Adipose tissue (tissue), 3 donors: ENCODE measurements at places on chromosomes 2 and 18. TPM values are rescaled to one million over a fixed set of nuclear protein-coding genes. Genes with fewer than 3 reads are reported as not detected.

Gene SALL3
- polyA plus RNA-seq: 0.03 TPM

Gene SCN7A
- polyA plus RNA-seq: 2.5 TPM

Gene LYG1
- polyA plus RNA-seq: 0.59 TPM

Gene AQP4
- 0.52 TPM for polyA plus RNA-seq

Gene RNF144A
- polyA plus RNA-seq: 4.9 TPM

Gene MFF
- polyA plus RNA-seq: 54.9 TPM

Gene GALNT3
- polyA plus RNA-seq: 1.0 TPM

Gene LYG2
- polyA plus RNA-seq: not detected

Gene TAF4B
- polyA plus RNA-seq: 1.9 TPM

Gene KIF1A
- polyA plus RNA-seq: 0.18 TPM

Gene CCBE1
- polyA plus RNA-seq: 0.23 TPM

Gene EML6
- polyA plus RNA-seq: 0.85 TPM
